Stimulated activated CD8-positive, alpha-beta memory T cell treated with anti-CD3 and anti-CD28 coated beads, Interleukin-2, amount 100 ng/mL, for 1 hour (primary cell): ENCODE measurements at places on chromosomes 4 and X.

DNA sequence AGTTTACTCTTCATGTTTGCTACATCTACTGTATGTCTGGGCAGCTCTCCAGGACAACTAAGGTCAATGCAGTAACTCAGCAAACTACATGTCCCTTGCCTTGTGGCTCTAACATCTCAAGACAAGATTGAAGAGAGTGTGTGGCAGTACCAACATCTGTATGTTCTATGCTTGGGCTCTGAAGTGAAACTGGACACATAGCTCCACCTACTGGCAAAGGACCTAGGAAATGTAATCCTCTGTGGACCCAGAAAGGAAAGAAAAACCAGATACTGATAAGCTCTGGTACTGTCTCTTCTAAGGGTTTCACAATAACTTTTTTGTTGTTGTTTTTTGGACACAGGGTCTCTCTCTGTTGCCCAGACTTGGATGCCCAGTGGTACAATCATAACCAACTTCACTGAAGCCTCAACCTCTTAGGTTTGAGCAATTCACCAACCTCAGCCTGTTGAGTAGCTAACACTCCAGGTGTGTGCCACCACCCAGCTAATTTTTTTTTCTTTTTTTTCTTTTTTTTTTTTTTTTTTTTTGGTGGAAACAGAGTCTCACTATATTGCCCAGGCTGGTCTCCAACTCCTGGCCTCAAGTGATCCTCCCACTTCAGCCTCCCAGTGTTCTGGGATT lies 64.1 kb downstream of the QDPR start:
- DNase-seq: peak; percentile 4

- DNase-seq: no peak
Measured at GRCh38 chr4:1752284-1753041, 31.1 kb downstream of the TACC3 start.

DNA sequence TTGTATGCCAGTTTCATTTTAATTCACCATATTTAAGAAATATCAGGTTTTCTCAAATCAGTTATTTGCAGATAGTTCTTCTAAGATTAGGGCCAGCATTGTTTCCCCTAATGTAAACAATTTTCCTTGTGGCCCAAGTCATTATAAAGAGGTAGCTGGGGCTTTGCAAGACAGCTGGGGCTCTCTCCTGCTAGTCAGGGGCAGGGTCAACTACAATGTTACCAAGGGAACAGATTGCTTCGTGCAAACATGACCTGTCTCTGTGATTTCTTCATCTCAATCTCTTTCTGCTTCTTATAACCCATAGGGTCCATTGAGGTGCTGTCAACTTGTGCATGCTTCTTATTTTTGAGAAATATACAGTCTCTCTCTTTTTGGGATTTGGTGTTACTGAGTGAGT lies 12.1 kb downstream of the ARMCX6 start:
- DNase-seq: no peak

- no peak for DNase-seq
Measured at GRCh38 chr4:56261027-56261426, 126.3 kb downstream of the AASDH start.

- DNase-seq: no peak
Measured at GRCh38 chr4:122603156-122603574, 17.7 kb downstream of the IL21 start.

DNA sequence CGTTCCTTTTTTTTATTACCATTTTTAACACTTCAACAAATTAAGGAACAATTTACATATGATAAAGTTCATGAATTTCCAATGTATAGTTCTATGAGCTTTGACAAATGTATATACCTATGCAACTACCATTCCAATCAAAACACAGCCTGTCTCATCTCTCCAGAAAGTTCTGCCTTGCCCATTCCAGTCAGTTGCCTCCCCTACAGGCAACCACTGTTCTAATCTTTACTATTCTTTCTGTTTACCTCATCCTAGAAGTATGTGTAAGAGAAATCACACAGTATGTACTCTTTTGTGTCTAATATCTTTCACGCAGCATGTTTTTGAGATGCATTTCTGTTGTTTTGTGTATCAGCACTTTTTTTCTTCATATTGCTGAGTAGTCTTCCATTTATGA lies 224.9 kb downstream of the KIT start:
- no peak for DNase-seq

GRCh38 chrX:23854122-23854521 lies 53.6 kb downstream of the APOO start:
- DNase-seq: no peak

DNA sequence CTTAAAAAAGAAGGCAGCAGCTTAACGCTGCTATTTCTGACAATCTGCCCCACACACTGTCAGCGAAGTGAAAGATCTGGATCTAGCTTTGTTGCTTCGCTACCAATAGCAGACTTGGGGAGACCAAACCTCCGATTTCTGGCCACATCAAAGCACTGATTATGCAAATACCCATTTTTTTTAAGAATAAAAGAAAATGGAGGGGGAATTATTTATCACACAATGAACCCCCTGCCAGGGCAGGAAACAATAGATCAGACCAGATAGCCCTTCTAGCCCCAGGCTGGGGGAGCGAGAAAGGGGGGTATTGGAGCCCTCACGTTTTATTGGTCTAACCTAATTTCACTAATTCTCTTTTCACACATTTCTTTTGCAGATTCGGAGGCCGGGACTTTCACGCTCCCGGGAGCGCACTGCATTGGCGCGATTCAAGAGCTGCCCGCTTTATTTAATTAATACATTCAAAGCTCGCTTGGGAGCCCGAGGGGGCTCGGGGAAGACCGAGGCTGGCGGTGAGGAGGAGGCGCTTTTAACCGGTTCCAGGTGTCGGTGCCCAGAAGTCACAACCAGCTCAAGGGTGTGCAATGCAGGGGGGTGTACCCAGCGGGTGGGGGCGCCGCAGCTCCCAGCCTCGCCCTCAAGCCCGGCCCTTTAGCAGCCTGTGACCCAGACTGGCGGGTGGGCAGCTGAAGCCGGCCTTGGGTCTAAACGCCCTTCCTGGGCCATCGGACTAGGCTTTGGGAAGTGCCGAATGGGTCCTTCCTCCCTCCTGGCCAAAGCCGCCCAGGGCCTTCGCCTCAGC lies 5.5 kb downstream of the NEUROG2 start:
- no peak for DNase-seq

GRCh38 chr4:47990145-47990544 lies 26.3 kb downstream of the CNGA1 start:
- DNase-seq: no peak

- DNase-seq: no peak
Measured at GRCh38 chrX:26952213-26952612, 510.9 kb downstream of the PPP4R3C start.
